ENCODE measurements at places on chromosomes 7 and 10.

GRCh38 chr10:131337741-131338140 is 26.2 kb upstream of the TCERG1L start:
- no peak for DNase-seq

GRCh38 chr7:79506481-79506880 is 53.0 kb upstream of the MAGI2 start:
- DNase-seq, result no peak

DNA sequence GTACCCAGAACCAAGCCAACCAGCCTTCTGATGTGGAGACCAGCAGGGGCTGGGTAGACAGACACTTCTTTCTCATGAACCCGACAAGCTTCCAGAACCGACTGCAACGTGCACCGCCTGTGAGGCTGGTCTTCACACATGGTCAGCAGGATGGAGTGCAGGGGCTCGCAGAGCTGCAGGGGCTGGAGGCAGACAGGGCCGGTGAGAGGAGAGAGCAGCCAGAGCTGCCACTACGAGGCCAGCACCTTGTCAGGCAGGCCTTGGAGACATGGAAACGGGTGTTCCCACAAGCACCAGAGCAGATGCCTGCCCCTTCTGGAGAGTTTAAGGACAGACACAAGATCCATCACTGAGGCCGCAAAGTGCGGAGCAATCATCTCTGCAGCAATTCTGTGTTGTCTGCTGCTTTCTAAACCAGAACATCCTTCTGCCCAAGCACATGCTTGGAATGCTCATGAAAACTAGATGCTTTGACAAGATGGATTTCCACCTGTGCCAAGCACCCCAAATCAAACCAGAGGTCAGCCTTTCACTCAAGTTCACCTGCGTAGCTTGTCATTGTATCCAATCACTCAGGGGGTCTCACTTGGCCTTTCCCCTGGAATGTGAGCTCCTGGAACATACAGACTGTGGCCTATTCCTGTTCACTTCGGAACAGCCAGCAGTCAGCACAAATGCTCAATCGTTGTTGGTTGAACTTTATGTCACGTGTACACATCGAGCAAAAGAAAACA is 32.2 kb downstream of the FRMPD2 start:
- peak; percentile 41 for DNase-seq

- peak; percentile 78 for DNase-seq
Observed at GRCh38 chr7:47581804-47582763, at the start of gene TNS3. TNS3 (minus strand) TSS chr7:47582111; CDS start chr7:47439636, 142,475 bp downstream.

- no peak for DNase-seq
Observed at GRCh38 chr7:29003703-29004102, 45.6 kb upstream of the TRIL start.

DNA sequence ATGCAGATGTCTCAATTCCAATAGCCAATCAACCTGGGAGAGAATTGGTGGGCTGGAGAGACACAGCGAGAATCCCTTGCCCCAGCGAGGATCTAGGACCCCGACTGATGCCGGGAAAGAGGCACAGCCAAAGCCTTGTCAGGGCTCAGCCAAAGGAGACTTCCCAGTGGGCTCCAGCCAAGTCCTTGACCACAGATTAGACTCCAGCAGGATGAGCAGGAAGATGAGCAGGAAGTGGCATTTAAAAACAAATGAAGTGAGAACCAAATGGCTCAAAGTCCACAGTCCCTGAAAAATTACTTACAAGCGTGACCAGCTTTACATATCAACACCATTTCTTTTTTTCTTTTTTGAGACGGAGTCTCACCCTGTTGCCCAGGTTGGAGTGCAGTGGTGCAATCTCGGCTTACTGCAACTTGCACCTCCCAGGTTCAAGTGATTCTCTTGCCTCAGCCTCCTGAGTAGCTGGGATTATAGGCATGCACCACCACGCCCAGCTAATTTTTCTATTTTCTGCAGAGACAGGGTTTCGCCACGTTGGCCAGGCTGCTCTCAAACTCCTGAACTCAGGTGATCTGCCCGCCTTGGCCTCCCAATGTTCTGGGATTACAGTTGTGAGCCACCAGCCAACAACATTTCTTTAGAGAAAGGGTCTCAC is 40.2 kb downstream of the CTBP2 start:
- DNase-seq, result no peak

GRCh38 chr10:125783957-125784356 is 8.3 kb upstream of the MMP21 start:
- DNase-seq, result peak; percentile 7

DNA sequence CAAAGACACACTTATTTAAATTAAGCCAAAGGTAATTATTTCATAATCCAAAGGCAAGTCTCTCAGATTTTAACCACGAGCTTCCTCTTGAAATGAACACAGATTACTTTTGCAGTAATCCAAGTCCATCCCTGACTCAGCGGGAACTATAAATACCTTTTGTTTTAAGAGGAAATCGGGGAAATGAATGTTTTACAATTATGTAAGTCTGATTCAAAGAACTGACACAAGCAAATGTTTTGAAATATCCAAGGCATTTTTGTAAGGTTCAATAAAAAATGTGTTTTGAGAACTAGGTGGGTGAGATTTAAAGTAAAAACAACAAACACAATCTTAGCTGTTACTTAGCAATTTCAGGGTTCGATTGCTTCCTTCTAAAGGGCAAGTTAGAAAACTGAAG is 179.8 kb upstream of the ASAH2 start:
- DNase-seq, result no peak

DNA sequence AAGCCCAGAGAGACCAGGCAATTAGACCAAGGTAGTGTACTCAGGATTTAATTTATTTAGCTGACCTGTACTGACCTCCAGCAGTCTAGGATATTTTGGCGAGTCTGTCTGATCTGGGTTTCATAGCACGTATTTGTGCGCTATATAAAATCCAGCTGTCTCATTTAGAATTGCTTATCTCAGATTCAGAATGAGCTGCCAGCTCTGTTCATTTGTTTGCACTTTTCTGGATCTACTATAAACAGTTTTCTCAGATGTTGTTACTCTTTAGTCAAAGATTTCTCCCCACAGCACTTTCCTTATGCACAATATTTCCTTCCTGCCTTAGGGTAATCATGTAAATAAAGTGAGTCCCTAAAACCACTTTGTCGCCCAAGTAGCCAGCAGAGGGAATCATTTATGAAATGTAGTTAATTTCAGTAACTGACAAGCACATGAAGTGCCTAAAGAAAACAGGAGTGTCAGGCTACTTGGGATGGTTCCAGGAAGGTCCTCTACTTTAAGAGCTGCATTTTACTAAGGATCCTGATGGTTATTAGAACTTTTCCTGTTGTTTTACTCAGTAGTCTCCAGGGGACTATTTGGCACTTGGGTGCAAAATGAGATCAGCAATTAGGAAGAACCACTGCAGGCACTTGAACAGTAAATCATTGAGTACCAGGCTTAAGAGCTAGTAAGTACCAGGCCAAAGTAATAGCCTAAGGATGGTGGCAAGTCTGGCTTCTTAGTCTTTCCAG is 226.4 kb downstream of the TWIST1 start:
- DNase-seq, result no peak

DNA sequence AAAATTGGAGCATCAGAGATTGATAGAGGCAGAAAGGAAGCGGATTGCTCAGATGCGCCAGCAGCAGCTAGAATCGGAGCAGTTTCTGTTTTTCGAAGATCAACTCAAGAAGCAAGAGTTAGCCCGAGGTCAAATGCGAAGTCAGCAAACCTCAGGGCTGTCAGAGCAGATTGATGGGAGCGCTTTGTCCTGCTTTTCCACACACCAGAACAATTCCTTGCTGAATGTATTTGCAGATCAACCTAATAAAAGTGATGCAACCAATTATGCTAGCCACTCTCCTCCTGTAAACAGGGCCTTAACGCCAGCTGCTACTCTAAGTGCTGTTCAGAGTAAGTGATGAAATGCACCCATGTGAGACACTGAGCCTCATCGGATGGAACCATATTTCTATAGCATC is 33.1 kb downstream of the STAMBPL1 start:
- DNase-seq, result no peak

DNA sequence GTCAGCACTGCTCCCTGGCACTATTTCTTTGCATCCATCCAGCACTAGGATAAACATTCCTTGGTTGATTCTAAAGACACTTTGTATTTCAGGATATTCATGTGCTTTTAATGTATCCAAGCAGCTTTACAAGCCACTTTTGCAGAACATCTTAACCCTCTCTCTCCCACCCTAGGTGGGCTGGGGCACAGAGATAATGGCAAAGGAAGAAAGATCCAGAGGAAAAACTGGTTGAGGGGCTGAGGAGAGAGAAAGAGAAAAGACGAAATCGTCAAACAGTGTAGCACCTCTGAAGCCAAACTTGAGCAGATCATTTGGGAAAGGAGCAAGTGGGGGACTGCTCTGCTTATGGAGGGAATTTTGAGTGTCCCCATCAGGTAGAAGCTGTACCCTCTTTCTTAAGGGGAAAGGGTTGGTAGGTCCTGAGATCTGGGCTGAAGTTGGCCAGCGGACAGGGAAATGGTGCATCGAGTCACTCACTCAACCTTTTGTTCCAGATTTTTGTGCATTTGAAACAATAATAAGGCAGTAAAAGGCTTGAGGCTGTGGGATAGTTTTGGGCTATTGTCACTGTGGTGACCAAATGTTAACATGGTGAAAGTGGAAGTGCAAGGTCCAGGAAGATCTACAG is 4.2 kb upstream of the HOXA13 start:
- peak; percentile 38 for DNase-seq

- no peak for DNase-seq
Observed at GRCh38 chr10:101283762-101284100, 54.5 kb upstream of the LBX1 start.

GRCh38 chr7:82810558-82811259 is 352.0 kb downstream of the PCLO start:
- DNase-seq, result no peak

- DNase-seq, result no peak
Observed at GRCh38 chr10:3592424-3592823, 192.6 kb downstream of the KLF6 start.

- no peak for DNase-seq
Observed at GRCh38 chr10:5023177-5023805, 19.6 kb upstream of the AKR1C2 start.

DNA sequence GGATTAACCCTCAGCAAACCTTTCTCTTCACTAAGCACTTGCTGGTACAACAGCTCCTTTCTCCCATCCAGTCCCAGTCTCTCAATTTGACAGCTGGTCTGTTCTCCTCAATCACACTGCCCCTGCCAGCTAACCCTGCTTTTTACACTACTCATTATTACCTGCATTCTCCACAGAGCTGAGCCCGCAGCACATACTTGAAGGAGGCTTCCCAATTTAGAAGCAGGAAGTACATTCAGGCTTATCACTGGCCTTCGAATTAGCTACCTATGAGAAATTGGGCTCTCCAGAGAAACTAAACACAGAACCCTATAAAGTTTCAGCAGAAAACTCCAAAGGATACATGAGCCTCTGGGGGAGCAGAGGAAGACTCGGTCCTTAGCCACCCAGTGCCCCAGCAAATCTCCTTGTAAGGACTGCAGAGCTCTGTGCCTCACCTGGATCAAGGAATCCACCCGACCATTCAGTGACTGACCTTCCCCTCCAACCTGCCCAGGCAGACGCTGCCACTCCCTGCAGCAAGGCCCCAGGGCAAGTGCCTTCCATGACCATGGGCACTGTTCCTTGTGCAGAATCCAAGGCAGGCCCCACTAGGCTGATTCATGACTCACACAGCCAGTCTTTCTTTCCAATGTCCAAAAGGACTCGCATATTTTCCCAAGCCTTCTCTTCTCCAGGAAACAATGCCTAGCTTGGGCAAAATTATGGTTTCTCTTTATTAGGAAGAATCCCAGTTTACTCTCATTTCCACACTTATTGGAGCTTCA is 68.0 kb downstream of the VOPP1 start:
- DNase-seq, result no peak

GRCh38 chr7:5526100-5526905 is 102.7 kb upstream of the TNRC18 start:
- DNase-seq, result peak; percentile 68

DNA sequence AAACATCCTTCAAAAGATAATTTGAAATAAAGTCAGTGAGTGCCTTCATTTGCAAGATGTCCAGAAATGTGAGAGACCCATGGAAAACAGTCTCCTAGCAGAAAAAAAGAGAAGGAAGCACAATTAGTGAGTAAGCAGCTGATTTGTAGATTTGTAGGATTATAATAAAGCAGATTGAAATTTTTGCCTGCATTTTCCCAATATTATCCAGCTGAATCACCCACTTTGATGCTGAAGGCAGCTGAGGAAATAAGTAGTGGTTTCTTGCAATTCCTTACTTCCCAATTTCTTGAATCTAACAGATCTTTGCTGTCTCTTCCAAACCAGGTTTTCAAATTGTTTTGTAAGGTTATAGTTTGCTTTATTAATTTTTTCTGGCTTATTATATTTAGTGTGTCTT is 181.4 kb downstream of the GNAT3 start:
- DNase-seq, result no peak

DNA sequence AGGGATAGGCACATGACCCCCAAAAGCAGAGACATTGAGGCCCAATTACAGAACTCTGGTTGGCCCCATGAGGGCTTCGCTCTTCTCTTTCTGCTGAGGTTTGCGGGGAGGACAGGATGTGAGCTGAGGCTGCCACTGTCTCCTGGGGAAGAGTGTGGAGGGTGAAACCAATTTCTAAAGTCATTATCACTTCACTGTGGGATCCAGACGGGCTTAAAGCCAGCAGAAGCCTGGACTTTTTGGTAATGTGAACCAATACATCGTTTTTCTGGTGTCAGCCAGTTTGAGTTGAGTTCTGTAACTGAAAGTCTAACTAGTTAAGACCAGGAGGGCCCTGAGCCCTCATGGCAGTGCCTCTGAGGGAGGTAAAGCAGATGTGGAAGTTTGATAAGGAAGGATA is 163.0 kb downstream of the MYOF start:
- no peak for DNase-seq

GRCh38 chr7:75573477-75574019 is 81.4 kb downstream of the SPDYE5 start:
- no peak for DNase-seq

DNA sequence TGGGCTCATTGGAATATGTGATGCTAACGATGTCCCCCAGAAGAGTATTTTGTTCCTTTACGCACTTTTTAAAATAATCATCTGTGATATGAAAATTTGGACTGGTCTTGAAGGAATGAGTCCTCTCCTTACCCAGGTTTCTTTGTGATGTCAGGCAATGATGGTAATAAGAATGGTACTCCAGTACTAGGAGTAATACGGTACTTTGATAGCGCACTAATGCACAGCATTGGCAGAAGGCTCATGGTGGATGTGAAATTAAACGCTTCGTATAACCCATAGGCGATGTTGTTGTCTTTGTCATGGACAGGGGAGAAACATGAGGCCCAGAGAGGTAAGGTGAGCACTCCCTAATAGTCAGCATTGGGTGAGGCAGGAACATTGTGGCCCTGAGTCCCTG is 125.4 kb downstream of the DPP6 start:
- no peak for DNase-seq
